Smooth muscle cell of trachea (primary cell): ENCODE measurements at places on chromosomes 1 and 21. TPM values are rescaled to one million over a fixed set of nuclear protein-coding genes. Genes with fewer than 3 reads are reported as not detected.

Gene FCRL6
- not detected in 2 replicates for total RNA-seq

Gene PM20D1
- under 0.01 TPM in 1 of 2 replicates, not detected in the other for total RNA-seq

Gene ZBTB37
- 7.6 and 8.6 TPM in 2 replicates for total RNA-seq

Gene OR2L5
- total RNA-seq = not detected in 2 replicates

Gene PDPN
- 0.87 and 4.5 TPM in 2 replicates for total RNA-seq
